ENCODE measurements at places on chromosomes 3 and 15.

DNA sequence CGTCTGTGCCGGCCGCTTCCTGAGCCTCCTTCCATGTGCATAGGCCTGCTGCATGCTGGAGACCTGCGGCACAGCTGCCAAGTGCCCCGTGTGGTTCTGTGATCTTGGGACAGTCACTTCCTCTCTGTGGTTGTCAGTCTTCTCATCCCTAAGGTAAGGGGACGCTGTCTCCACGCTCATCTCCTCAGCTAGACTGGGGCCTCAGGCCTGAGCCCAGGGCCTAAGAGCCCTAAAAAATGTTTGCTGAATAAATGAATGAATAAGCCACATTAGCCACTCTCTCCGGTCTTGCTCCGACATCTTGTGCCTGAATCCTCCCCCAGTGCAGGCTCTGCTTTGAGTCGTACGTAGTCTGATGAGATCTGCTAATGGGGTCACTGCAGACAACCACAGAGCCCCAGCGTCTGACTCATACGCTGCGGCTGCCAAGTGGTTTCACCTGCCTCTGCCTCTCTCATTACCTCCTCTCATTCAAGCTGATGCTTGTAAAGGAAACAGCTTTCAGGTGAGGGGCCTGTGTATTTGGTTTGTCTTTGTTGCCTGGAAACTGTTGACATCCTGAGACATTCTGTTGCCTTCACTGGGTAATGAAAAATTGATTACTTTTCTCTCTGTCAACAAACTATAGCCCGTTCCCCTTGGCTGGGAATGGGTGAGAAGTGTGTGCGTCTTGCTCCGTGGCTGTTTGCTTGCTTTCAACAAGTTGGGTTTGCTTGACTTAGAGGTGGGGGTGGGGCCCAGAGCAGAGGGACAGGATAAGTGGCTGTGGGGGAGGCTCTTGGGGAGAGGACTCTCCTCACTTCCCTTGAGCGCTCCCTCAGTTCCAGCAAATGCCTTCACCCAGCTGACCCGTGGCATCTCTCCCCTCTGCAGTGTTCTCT is 15.9 kb downstream of the RPLP1 start:
- peak; percentile 87 for DNase-seq

DNA sequence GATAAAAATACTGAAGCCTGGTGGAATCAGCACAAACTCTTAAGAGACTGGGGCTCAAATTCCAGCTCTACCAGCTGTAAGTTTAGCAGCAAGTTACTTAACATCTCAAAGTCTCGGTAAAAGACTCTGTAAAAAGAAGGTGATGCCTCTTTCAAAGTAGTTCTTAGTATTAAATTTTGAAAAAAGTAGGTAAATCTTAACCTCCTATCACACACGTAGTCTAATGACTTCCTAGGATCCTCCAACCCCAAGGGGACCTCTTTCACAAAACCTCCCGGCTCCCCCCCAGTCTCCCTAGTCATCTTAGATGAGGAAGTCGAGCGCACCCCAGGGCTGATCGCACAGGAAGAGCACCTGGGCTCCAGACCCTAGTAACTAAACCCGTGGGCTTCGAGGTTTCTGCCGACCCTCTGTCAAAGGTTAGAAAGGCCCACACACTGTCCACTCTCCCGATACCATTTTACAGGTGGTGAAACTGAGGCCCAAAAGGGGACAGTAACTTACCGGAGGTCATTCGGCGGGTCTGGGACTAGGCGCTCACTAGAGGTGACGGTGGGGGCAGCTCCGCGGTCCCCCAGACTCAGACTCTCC is 427 bp downstream of the MBD4 start:
- peak; percentile 47 for DNase-seq

DNA sequence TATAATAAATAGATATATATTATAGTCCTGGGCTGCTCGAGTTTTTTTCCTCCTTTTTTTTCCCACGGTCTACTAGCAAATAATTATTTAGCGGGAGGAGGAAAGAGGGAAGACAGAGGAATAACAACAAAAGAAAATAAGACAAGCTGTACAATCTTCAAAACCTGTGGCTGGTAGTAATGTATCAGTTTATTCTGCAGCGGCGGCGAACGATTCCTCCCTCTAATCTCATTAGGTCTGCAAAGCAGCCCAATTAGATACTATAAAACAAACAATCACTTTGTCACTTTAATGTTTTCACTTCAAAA is 390 bp upstream of the TLE3 start:
- peak; percentile 15 for DNase-seq

DNA sequence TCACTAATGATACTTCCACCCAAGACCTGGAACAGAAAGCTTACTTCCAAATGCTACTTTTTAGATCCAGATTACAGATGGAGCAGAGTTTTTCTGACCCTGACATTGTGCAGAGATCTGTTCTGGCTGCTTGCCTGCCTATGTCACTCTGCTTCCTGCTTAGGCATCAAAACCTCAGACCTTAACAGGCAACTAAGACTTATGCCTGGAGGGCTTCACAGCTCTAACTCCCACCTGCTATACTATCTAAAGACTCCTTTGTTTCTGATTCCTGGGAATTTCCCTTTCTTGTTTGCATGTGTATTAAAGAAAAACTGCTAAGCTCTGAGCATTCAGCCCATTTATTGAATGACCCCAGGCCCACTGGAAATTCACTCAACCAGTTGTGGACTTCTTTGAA is 157.4 kb upstream of the NPHP3 start:
- DNase-seq, result no peak

- peak; percentile 10 for DNase-seq
Observed at GRCh38 chr3:54853573-54854404, 74.1 kb downstream of the LRTM1 start.

GRCh38 chr15:74778599-74778970 is 3.3 kb upstream of the CSK start:
- DNase-seq, result no peak

- no peak for DNase-seq
Observed at GRCh38 chr3:11435440-11436165, 163.4 kb downstream of the ATG7 start.

DNA sequence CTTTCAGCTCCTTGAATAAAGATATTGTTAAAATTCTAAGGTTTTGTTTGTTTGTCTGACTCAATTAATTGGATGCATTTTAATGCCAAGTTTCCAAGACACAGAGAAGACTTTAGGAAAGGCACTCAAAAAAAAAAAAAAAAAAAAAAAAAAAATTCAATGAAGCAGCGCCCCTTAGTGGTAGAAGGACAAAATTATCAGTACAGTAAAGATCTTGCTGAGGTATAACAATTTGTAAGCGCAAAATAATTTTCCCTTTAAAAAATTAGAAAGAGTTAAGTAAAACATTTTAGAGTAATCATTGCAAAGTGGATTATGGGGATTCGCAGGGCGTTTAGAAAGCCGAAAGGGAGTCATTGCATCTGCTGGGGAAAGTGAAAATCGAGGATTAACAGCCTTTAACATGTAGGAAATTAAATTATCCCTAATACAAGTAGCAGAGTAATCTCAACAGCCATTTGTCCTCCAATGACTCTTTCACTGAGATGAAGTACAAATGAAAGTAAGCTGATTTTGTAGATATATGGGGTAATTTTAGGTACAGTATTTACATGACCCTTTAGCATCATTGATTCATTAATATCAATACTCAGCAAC is 5.8 kb upstream of the DIS3L start:
- DNase-seq, result no peak

GRCh38 chr3:46490338-46491084 is 7.3 kb upstream of the RTP3 start:
- no peak for DNase-seq

- DNase-seq, result no peak
Observed at GRCh38 chr3:74167926-74168325, 446.5 kb downstream of the CNTN3 start.

DNA sequence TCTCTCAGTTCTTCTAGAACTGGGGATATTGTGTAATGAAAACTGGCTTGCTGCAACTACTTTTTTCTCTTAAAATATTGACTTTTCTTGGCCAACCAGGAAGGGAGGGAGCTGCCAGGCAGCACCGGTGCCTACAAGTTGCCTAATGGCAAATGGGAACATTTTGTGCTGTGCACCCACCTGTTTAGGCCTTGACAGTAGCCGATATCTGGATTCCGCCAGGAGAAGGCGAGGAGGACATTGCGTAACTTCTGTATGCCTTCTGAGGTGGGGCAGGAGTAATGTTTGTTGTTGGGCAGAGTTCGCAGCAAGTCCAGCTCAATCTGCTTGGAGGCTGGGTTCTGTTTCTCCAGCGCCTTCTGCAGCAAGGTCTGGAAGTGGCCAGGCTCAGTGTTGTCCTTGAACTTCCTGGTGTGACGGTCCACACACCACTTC is 64.9 kb downstream of the TBC1D2B start:
- no peak for DNase-seq

- DNase-seq, result no peak
Observed at GRCh38 chr3:30752970-30753369, 141.5 kb downstream of the GADL1 start.

GRCh38 chr3:136920904-136921611 is 36.7 kb upstream of the IL20RB start:
- DNase-seq, result no peak

DNA sequence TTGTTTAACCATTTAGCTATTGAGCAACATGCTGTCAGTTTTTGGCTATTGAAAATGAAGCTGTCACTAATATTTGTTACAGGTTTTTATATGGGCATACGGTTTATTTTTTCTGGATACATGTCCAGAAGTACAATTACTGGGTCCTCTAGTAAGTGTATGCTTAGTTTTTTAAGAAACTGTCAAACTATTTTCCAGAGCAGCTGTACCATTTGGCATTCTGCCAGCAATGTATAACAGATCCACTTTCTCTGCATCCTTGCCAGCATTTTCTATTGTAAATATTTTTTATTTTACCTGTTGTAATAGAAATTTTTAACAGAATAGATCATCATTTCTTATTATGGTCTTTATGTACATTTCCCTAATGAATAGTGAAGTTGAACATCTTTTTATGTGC is 658.8 kb downstream of the EDEM1 start:
- no peak for DNase-seq

GRCh38 chr15:100853676-100854440 is 25.8 kb upstream of the ALDH1A3 start:
- DNase-seq, result no peak

- DNase-seq, result no peak
Observed at GRCh38 chr3:164533275-164533674, 545.0 kb downstream of the SI start.
